ENCODE measurements at places on chromosomes 13 and 19.

GRCh38 chr19:12801466-12802266, at the start of the genes PRDX2 and THSD8:
PRDX2 (minus strand) TSS chr19:12801800; CDS start chr19:12801261, 539 bp downstream.
THSD8 (plus strand) TSS chr19:12802069; CDS start chr19:12802072, 3 bp downstream.
- DNase-seq, result peak; percentile 74

DNA sequence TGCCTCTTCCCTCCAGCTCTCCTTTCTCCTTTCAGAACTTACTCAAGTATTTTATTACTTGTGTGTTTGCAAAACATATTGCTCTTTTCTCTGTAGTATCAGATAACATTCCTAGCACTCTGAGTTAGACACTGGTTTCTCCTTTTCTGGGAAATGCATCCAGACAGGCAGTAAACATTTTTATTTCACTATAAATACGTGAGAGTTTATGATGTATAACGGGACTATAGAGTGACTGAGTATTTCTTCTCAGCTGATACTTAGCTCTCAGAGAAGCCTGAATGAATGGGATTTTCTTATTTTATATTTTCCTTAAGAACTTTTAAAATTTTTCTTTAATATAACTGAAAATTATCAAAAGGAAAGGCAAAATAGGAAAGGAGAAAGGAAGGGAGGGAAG, 211.2 kb upstream of the EDNRB start:
- DNase-seq, result no peak

DNA sequence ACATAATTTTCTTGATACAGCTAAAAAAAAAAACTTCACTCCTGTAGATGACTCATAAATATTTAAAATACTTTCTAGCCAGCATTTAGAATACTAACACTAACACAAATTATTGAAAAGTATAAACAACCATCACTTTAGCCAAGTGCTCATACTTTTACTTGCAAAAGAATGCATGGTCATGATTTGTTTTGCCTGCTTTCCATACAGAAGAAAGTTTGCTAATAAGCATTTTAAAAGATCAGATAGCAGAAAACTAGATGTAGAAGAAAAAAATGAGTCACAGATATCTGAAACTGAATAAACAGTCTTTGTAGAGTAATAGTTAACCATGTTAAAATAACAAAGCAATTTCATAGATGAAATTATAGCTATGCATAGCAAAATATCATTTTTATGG, 2280.4 kb upstream of the PCDH20 start:
- DNase-seq, result no peak

- no peak for DNase-seq
Observed at GRCh38 chr13:114122591-114123211, 9.7 kb downstream of the RASA3 start.

DNA sequence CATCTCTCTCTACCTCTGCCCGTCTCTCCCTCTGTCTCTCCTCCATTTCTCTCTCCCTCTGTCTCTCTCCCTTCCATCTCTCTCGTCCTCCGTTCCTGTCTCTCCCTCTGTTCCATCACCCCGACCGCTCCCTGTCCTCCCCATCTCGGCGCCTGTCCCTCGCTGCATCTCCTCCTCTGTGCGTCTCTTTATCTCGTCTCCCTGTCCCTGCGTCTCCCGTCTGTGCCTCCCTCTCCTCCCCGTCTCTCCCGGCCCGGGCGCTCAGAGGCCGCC, 4.6 kb downstream of the GRIN2D start:
- no peak for DNase-seq

GRCh38 chr13:91768746-91769145, 370.3 kb downstream of the GPC5 start:
- DNase-seq, result no peak

DNA sequence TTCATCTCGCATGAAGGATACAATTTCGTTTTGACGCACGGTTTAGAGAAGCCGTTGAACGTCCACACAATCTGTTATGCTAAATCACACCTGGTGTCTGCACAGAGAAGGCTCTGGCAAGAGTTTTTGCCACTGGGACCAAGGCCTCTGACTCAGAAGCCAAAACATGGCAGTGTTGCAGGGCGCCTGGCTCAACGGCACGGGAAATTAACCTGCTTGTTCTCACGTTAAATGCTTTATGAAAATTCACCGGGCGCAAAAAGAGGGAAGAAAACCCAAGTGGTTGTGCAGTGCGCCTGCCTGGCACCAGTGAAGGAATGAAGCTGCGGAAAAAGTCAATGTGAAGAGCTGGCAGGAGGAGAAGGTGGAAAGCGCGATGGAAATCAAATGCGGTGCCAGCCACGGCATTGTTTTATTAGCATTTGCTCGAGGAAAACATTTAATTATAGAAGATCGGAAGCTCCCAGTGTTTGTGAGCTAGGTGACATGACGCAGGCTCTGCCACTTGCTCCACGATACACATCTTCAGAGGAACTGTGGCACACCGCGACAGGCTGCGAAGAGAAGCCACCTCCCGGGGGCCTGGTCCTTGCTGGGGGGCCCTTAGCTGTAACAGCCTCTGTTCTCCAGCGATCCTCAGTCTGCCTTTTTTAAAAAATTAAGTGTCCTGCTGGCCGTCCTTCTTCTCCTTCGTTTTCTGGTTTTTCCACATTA, 126.2 kb downstream of the ZIC5 start:
- no peak for DNase-seq

GRCh38 chr19:37334179-37335071, 36.5 kb upstream of the ZNF527 start:
- peak; percentile 40 for DNase-seq

- DNase-seq, result no peak
Observed at GRCh38 chr13:31797154-31797775, 57.9 kb downstream of the RXFP2 start.

DNA sequence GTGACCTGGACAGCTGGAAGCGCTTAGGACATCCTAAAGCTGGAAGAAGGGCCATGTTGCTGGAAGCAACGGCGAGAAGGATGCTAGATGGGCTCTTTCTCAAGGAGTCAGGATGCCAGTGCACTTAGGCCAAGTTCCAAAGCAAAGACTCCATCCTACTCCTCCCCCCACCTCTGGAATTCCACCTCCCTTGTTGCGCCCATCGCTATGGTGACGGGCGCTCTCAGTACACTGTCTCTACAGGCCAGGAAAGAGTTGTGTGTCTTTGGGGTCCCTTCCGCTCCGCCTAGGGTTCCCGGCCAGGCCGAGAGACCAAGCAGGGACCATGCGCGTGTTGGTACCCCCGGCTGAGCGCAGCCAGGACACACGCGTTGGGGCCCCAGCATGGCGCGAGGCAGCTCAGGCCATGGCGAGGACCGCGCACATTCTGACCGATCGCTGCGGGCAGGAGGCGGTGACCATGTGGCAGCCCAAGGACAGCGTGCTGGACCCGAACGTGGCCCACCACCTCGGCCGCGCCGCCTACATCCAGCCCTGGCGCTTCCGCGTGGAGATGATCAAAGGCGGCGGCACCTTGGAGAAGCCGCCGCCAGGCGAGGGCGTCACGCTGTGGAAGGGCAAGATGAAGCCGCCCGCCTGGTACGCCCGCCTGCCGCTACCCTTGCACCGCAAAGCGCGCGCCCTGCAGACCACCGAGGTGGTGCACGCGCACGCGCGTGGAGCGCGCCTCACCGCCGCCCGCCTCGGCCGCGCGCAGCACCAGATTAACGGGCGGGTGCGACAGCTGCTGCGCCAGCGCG, 31.0 kb upstream of the SLC1A6 start:
- no peak for DNase-seq

GRCh38 chr13:92602560-92602959, 624.0 kb upstream of the GPC6 start:
- DNase-seq, result no peak

- DNase-seq, result no peak
Observed at GRCh38 chr13:88823114-88823513, 1151.9 kb downstream of the SLITRK5 start.

DNA sequence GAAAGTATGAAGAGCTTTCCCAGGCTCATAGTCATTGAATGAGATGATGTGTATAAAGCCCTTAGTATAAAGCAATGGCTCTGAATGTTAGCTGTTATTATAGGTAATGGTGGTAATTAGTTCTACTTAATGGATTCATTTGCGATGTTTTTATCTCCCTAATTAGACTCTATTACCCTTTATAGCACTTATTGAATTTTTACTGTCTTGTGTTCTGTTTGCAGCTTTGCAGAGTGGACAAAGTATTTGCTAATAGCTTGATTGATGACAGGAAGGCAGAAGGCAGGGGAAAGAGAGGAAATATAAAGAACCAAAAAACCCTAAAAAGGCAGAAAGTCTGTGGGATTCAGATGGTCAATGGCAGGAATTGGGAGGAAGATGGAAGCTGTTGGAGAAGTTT, 524.4 kb upstream of the SPRY2 start:
- no peak for DNase-seq

- DNase-seq, result no peak
Observed at GRCh38 chr13:55999709-56000108, 1141.0 kb upstream of the PRR20A start.

- DNase-seq, result no peak
Observed at GRCh38 chr13:30776661-30777060, 41.3 kb downstream of the ALOX5AP start.

GRCh38 chr19:51521781-51522180, 9.7 kb downstream of the SIGLEC6 start:
- DNase-seq, result no peak

DNA sequence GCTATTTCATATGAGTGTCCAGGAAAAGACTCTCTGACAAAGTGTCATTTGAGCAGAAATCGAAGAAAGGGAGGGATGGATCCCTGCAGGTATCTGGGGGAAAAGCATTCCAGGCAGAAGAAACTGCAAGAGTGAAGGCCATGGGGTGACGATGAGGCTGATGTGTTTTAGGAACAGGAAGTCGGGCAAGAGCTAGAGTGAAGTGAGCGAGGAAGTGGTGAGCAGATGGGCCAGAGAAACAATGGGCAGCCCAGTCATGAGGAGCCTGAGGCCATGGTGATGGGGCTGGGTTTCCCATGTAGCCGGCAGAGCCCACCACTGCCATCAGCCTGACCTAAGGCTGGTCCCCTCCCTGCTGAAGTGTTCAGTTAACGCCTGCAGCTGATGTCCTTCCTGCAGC, 150.2 kb downstream of the TNFSF13B start:
- no peak for DNase-seq

DNA sequence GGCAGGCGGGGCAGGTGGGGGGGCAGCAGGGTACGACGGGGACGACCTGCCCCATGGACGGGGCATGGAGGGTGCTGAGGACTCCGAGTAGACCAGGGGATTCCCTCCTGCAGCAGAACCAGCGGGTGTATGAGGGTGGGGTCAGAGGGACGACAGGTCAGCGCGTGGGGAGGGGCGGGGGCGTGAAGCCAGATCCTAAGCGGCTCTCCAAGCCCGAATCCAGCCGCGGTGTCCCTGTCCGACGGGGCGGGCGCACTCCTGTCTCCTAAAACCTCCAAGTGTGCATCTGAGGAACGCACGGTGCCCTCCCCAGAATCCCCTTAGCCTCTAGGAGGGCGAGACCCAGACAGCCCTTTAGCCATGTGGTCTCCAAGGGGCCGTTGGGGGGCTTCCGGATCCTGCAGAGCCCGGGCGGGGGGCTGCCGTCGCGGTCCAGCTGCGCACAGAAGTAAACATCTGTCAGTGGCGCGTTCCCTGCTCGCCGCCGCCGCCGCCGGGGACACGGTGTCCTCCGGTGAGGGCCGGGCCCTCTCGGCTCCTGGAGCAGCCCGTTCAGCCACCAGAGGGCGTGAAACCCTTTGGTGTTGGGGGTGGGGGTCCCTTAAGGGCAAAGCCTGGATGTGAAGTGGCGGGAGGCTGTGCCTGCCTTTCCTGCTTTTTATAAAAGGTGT, 730 bp downstream of the NRTN start:
- DNase-seq, result peak; percentile 78

DNA sequence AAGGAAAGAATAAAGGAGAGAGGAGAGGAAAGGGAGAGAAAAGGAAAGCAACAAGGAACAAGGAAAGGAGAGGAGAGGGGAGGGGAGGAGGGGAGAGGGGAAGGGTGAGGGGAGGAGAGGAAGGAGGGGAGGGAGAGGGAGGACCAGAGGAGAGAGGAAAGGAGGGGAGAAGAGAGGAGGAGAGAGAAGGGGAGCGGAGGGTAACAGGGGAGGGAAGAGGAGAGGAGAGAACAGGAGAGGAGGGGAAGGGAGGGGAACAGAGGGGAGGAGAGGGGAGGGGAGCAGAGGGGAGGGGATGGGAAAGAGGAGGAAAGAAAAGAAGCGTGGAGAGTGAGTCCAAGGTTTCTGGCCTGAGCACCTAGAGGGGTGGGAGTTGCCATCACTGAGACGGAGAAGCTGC, 26.7 kb downstream of the FAAP24 start:
- DNase-seq, result no peak

- DNase-seq, result no peak
Observed at GRCh38 chr13:39557285-39557955, 45.6 kb downstream of the LHFPL6 start.

GRCh38 chr13:110643768-110644421, 28.6 kb downstream of the NAXD start:
- DNase-seq, result no peak

- no peak for DNase-seq
Observed at GRCh38 chr13:26813321-26813979, 52.9 kb upstream of the GPR12 start.

- no peak for DNase-seq
Observed at GRCh38 chr13:42728507-42729180, 52.7 kb upstream of the FAM216B start.

DNA sequence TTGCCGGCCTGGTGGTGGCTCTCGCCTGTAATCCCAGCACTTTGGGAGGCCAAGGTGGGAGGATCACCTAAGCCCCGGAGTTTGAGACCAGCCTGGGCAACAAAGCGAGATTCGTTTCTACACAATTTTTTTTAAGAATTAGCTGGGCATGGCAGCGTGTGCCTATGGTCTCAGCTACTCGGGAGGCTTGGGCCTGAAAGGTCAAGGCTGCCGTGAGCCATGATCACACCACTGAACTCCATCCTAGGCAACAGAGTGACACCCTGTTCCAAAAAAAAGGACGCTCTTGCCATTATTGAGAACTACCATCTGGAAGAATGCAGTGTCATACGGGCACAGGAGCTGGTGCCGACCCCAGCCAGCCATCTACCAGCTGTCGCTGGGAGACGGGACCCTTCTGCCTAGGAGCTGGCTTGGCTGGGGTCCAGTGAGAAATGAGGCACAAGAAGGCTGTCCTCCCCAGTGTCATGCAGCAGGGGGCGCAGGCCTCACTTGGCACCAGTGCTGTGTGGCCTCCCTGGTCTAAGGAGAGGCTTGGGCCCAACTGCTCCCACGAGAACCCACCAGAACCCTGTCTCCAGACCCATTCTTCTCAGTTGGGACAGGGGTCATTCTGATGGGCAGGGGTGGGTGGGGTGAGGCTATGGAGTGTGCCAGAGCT, 12.2 kb upstream of the RELB start:
- DNase-seq, result peak; percentile 8

DNA sequence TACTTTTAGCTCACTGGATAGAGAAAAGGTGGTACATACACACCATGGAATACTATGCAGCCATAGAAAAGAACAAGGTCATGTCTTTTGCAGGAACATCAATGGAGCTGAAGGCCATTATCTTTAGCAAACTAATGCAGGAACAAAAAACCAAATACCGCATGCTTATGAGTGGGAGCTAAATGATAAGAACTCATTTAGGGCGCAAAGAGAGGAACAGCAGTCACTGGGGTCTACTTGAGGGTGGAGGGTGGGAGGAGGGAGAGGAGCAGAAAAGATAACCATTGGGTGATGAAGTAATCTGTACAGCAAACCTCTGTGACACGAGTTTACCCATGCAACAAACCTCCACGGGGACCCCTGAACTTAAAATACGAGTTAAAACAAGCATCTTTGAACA, 135.1 kb downstream of the IRS2 start:
- DNase-seq, result no peak

GRCh38 chr13:49560270-49561061, 24.9 kb downstream of the RCBTB1 start:
- no peak for DNase-seq
